WERI-Rb-1 (cell line): ENCODE measurements at places on chromosomes 2 and 18.
A peak's percentile ranks its signal among the peaks of the same experiment; 100 is the strongest.

DNA sequence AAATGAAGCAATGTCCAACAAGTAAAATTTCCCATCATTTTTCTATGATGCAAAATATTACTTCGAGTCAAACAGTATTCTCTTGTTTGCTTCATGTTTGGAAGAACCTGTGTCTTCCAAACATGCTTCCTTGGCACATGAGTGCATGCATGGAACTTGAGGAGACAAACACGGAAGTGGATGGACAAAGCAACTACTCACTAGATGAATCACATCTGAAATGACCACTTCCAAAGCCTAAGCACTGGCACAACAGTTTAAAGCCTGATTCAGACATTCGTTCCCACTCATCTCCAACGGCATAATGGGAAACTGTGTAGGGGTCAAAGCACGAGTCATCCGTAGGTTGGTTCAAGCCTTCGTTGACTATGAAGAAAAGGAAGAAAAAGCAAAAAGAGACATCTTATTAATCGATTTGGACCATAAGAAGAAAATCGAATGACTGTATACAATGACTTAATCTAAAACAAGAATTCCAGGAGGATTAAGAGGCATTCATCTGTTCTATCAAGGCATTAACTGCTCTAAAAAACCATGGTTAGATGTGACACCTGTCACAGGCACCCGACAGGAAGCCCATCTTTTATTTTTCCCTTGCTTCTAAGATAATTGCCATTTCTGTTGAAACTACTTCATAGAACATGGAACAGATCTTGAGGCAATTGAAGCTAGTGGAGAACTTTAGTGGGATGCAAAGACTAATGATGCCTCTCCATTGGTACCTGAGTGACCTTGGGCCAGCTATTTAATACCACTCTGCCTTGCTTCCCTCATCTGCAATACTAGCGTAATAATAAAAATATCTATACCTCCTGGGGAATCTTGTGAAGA lies 56.0 kb downstream of the ATIC start:
- no peak for DNase-seq

- peak; percentile 93 for DNase-seq
Measured at GRCh38 chr2:241373446-241373845, 17.4 kb downstream of the FARP2 start.

DNA sequence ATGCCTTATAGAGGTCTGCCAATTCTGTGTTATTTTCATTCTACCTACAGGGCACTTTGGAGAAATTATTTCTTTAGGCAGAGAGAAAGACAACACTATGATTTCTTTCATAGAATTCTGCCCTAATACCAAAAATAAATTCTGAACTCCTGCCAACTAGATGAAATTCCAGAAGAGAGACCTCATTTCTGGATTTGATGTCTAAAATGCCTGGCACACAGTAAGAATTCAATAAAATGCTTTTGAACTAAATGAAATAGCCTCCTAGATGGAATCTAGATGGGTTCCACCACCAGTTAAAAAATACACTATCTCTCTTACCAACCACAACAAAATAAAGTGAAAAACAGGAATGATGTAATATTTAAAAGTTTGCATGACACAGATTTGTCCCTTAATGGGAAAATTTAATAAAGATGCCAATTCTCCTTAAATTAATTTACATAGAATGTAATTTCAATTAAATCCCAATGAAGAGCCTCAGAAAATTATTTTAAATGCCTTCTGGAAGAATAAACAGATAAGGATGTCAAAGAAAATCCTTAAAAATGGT lies 75.0 kb downstream of the OSBPL1A start:
- no peak for DNase-seq

- no peak for DNase-seq
Measured at GRCh38 chr2:202018950-202019349, 14.7 kb upstream of the FZD7 start.

DNA sequence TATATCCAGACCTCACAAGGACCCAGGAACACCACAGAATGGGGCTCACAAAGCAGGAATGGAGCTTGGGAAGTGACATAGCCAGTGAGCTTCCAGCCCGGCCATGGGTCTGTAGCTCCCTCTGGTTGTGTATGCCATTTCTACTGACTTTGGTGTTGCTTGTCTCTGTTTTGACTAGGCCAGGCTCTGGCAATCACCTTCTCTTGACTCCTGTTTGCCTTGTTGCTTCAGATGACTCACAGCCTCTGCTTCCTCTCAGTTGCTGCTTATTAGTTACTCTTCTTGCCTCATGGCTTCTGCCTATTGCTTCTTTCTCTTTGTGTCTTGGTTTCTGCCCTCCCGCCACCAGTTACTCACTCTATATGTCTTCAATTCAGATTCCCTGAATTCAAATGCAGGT lies 15.8 kb upstream of the IER3IP1 start:
- no peak for DNase-seq

- DNase-seq: no peak
Measured at GRCh38 chr2:30361751-30362394, 85.2 kb upstream of the LCLAT1 start.

DNA sequence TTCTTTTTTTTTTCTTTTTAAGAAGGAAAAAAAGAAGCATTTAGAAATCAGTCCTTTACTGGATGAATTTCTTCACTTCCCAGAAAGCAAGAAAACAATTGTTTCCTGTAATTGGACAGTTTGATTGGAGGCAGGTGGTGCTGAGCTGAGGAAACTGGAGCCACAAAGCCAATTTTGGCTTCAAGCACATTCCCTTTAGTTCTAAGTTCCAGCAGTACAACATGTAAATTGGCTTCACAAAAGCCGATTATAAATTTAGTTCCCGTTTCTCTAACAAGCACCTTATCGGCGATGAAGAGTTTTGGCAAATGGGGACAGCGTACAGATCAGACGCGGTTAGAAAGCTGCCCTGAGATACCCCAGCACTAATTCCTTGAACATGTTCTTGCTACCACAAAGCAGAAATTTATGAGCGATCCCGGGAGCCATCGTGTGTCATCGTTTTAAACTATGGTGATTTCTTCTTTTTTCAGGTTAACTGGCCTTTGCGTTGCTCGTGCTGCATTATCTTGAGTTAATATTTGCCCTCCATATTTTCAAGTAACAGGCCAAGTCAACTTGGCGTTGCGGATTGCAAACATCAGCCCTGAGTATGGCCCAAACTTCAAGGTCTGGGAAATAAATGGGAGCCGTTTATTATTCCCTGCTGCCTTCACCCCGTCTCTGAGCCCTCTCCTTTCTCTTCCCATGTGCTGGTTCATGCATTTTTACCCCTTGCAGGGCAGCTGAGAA lies 190.4 kb upstream of the ID2 start:
- no peak for DNase-seq

- DNase-seq: no peak
Measured at GRCh38 chr2:12935222-12935621, 218.5 kb downstream of the TRIB2 start.

- no peak for DNase-seq
Measured at GRCh38 chr18:72612894-72613533, 68.9 kb upstream of the CBLN2 start.

DNA sequence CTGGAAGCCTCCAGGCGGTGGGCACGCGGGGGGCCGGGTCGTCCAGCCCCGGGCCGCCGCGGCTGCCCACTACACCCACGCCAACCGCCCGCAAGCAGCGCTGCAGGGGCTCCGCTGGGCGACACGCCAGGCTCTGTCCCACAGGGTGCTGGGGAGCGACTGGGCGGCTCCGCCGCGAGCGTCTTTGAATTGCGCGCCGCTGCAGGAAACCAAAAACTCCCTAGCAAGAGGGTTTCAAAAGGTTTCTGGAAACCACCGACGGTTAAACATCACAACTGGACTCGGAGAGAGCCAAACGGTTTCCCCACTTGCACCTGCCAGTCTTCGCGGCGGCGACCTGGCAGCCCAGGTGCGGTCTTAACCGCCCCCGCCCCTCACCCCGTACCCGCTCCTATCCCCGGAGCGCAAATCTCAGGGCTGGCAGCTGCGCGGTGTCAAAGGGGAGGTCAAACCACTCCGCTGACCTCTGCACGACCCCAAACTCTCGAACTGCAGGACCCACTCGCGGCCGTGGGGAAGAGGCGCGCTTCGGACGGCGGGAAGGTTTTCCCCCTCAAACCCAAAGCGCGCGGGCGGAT lies 1.0 kb downstream of the CXCR4 start:
- DNase-seq: peak; percentile 10

DNA sequence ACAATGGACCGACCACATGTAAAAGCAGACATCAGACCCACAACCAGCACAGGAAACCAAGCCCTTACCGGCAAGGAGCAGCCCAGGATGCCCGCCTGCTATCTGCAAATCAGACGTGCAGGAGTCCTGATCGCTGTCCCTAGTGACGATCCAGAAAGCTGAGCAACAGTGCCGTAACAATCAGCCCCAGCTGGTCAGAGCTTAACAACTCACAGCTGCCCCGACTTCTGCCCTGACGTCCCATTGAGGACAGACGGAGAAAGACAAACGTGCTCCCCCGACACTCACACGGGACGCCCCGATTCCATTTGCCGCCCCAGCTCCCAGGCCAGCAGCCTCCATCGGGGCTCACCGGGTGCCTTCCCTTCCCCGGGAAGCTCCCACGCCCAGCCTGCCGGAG lies 39.8 kb upstream of the PXDN start:
- DNase-seq: peak; percentile 61

DNA sequence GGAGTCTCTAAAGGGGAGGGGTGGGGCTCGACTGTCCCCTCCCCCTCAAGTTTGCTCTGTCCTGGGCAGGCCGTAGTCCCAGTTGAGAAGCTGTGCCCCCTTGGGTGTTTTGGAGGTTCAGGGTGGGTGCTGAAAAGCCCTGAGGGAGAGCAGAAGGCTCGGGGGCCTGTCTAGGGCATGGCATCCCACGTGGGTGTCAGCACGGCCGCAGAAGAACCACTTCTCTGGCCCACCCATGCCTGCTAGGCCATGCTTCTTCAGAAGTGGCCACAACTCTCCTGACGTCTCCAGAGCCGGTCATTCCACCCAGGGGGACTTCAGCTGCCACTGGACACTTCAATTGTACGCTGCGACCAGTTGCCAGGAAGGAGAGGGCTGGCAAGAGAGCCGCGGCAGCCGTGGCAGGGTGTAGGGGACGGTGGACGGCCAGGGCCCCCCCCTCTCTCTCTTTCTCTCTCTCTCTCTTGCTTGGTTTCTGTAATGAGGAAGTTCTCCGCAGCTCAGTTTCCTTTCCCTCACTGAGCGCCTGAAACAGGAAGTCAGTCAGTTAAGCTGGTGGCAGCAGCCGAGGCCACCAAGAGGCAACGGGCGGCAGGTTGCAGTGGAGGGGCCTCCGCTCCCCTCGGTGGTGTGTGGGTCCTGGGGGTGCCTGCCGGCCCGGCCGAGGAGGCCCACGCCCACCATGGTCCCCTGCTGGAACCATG lies at the start of gene INPP5D:
INPP5D (plus strand) TSS at position 546 of the 704 bp plus-strand sequence; CDS start at position 683, 137 bp downstream.
- no peak for DNase-seq

GRCh38 chr2:151291224-151291623 lies 1.8 kb upstream of the NMI start:
- no peak for DNase-seq

DNA sequence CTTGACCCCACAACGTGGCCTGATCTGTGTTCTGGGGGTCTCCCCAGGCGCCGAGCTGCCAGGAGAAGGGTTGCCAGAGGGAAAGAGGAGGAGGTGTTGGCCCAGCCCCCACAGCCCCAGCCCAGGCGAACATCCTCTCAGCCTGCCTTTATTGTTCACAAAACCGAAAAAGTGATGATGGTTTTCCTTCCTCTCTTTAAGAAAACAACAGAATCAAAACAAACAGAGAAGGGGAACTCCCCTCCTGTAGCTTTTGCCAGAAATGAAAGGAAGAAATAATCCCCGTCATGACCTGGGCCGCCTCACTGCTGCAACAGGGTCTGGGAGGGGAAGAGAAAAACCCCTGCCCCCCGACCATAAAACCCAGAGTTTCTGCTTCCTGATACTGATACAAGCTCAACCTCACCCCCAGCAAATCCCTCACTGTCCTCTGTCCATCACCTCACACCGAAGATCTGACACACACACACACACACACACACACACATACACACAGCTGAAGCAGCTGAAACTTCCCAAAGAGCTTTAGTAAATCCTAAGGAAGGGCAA lies 52.0 kb downstream of the ZFP36L2 start:
- DNase-seq: no peak

DNA sequence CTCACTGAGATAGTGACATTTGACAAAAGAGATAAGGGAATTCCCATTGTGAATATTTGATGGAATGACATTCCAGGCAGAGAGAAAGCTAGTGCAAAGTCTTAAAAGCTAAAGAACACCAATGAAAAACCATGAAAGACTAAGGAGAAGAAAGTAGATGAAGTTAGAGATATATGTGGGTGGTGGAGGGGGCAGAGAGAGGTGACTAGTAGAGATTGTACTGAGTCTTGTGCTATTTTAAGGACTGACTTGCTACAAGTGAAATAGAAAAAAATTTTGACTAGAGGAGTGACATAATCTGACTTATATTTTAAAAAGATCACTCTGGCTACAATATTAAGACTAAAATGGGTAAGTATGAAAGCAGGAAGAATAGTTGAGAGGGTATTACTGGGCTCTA lies 35.3 kb upstream of the GULP1 start:
- no peak for DNase-seq

GRCh38 chr2:195836002-195836401 lies 179.0 kb downstream of the SLC39A10 start:
- no peak for DNase-seq

GRCh38 chr2:53544871-53545558 lies 222.6 kb upstream of the CHAC2 start:
- no peak for DNase-seq

GRCh38 chr2:69770193-69770702 lies 28.3 kb downstream of the ANXA4 start:
- no peak for DNase-seq

DNA sequence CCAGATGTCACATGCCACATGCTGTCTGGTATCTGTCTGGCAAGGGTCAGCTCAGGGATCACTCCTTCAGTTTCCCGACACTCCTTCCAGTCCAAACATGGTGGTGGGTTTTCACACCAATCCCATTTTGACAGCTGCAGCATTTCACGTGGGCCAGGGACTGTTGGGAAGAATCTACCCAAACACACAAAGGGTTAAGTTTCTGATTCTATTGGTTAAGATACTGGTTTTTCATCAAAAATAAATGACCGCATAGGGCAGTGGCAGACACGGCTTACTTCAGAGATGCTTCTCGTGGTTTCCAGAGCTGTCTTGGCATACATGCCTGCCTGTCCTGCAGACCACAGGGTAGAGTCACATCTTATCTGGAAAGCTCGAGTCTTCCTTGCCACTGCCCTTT lies 79.7 kb downstream of the PSMG2 start:
- no peak for DNase-seq

DNA sequence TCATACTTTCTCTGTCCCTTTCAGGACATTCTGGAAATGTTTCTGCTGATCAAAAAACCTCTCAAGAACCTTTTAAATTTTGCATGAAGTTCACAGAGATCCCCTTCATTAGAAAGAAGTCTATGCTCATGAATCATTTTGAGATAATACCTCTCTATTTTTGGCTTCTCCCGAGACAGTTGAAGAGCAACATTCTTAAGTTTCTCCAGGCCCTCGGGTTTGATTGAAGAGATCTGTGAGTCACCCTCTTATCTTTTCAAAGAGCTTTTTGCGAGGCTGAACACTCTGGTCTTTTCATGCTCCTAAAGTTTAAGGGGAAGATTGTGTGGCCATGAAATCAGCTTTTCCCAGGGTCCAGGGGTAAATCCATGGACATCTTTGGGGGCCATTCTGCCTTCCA lies 354.2 kb downstream of the FBXO15 start:
- DNase-seq: no peak

- DNase-seq: peak; percentile 50
Measured at GRCh38 chr2:222307143-222307756, 8.5 kb upstream of the PAX3 start.

GRCh38 chr2:6919901-6920742 lies 2.9 kb downstream of the RNF144A start:
- no peak for DNase-seq

GRCh38 chr2:145652571-145653545 lies 1132.9 kb upstream of the ZEB2 start:
- DNase-seq: no peak
